Activated CD4-positive, alpha-beta T cell treated with anti-CD3 and anti-CD28 coated beads for 36 hours (primary cell): ENCODE measurements at places on chromosomes 1 and 21. TPM values are rescaled to one million over a fixed set of nuclear protein-coding genes. Genes with fewer than 3 reads are reported as not detected.

DNA sequence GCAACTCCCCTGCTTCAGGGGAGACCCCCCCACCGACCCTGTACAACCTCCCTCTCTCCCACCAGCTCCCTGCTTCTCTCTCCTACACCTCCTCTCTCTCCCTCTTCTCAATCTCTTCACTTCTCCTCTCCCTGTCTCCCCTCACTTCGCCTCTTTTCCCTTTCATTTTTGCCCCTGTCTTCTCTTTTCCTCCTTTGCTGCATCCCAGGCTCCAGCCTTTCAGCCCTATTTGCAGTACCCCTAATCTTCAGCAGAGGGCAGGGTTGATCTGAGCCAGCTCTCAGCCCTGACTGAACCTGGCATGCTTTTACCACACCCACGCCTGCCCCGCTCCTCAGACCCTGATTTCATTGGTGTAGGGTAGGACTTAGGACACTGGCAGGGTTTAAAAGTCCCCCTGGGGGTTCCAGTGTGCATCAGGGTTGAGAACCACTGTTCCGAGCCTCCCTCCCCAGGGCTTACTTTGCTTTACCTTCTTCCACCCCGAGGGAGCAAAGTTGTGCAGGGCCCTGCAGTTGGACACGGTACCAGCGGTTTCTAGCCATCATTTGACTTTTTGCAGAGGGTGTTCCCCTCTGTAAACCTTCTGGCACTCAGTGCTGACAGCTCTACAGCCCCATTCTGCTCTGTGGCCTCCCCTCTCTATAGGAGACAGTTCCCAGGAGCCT lies 67.3 kb upstream of the CNTN2 start:
- peak; percentile 74 for DNase-seq
- H3K27me3 ChIP-seq = peaks cover 2% of the 10 kb centered on the region
- no peak overlapping the region for H3K4me3 ChIP-seq
- no peaks in the 10 kb centered on the region for H3K36me3 ChIP-seq

DNA sequence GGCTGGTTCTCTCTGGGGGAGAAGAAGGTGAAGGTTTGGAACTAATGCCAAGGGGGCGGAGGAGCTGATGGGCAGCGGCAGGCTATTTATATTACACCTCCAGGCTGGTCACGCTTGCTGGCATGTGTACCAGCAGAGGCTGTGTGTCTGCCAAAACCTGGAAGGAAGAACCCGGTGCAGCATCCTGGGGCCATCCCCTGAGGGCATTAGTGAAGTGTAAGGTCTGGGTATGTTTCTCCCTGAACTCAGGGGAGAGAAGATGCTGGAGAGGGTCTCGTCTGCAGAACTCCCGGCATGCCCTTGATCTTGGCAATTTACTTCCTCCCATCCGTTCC lies 5.3 kb downstream of the DISP3 start:
- no peak overlapping the region for H3K27ac ChIP-seq
- peaks cover 32% of the 10 kb centered on the region for H3K27me3 ChIP-seq
- H3K36me3 ChIP-seq = no peaks in the 10 kb centered on the region
- H3K4me3 ChIP-seq = no peak overlapping the region

DNA sequence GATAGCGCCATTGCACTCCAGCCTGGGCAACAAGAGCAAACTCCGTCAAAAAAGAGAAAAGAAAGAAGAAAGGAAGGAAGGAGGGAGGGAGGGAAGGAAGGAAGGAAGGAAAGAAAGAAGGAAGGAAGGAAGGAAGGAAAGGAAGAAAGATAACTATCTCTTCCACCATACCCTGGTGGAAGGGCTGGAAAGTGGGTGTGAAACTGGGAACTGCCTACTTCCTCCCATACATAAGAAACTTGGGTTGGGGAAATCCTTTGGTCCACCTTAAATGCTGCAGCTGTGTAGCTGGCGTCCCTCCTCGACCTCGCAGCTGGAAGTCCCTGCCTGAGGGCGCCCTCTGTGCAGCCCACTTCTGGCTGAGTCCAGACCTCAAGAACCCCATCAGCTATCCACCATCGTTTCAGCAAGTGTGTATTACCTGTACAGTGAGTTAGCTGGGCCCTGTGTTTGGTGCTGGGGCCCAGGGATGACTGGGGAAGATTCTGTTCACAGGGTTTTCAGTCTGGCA lies 4.6 kb upstream of the FAM167B start:
- H3K27ac ChIP-seq = no peak overlapping the region
- peaks cover 30% of the 10 kb centered on the region for H3K4me1 ChIP-seq
- H3K27me3 ChIP-seq = no peaks in the 10 kb centered on the region
- H3K4me3 ChIP-seq = no peak overlapping the region

DNA sequence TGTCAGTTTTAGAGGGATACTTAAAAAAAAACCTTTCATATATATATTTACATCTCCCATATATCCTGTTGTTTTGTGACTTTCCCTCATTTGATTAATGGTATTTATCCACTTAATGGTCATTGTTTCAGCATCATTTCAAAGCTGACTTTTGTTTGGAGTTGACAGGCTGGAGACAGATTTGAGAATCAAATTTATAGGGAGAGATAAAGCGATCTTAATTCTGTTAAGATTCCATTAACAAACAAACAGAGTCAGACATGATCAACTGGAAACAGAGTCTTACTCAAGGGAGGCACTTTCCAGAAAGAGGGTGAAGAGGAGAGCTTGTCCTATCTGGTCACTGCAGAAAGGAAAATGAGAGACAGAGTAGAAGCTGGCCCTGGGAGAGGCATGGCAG lies 283.4 kb downstream of the TTLL7 start:
- H3K36me3 ChIP-seq = no peaks in the 10 kb centered on the region
- no peak overlapping the region for H3K27ac ChIP-seq
- no peaks in the 10 kb centered on the region for H3K27me3 ChIP-seq
- H3K4me1 ChIP-seq = no peaks in the 10 kb centered on the region

VANGL2 gene
- total RNA-seq = 0.12 TPM

AMPD1 gene
- total RNA-seq = not detected

NBPF15 gene
- total RNA-seq = 37.7 TPM

DNA sequence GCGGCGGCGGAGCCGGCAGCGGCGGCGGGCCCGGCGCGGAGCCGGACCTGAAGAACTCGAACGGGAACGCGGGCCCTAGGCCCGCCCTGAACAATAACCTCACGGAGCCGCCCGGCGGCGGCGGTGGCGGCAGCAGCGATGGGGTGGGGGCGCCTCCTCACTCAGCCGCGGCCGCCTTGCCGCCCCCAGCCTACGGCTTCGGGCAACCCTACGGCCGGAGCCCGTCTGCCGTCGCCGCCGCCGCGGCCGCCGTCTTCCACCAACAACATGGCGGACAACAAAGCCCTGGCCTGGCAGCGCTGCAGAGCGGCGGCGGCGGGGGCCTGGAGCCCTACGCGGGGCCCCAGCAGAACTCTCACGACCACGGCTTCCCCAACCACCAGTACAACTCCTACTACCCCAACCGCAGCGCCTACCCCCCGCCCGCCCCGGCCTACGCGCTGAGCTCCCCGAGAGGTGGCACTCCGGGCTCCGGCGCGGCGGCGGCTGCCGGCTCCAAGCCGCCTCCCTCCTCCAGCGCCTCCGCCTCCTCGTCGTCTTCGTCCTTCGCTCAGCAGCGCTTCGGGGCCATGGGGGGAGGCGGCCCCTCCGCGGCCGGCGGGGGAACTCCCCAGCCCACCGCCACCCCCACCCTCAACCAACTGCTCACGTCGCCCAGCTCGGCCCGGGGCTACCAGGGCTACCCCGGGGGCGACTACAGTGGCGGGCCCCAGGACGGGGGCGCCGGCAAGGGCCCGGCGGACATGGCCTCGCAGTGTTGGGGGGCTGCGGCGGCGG lies 1.0 kb downstream of the ARID1A start:
- H3K27ac ChIP-seq = peak overlapping the region; percentile 44
- H3K27me3 ChIP-seq = no peaks in the 10 kb centered on the region
- peak; percentile 82 for DNase-seq
- peaks cover 27% of the 10 kb centered on the region for H3K4me1 ChIP-seq
- no peaks in the 10 kb centered on the region for H3K36me3 ChIP-seq
- peak overlapping the region; percentile 66 for H3K4me3 ChIP-seq

DNA sequence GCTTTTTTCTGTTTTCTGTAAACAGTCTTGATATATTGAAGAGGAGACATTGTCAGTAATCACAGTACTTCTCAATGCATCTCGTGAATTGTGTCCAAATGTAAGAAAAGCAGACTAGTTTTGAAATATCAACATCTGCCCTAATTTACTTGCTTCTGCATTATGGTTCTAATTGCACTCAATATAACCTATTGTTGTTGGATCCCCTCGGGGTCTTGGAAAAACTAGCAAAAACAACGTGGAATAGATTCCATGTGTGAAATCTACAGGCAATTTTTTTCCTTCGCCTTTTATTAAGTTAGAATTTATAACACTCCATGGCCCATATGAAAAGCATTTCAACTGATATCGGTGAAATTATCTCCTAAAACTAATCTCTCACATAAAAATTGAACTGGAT lies 236.5 kb downstream of the TTLL7 start:
- H3K4me1 ChIP-seq = no peaks in the 10 kb centered on the region
- H3K27me3 ChIP-seq = peaks cover 2% of the 10 kb centered on the region
- DNase-seq = no peak
- no peaks in the 10 kb centered on the region for H3K36me3 ChIP-seq
- no peak overlapping the region for H3K27ac ChIP-seq
- no peak overlapping the region for H3K4me3 ChIP-seq

- no peaks in the 10 kb centered on the region for H3K27me3 ChIP-seq
- no peak overlapping the region for H3K4me3 ChIP-seq
- DNase-seq = no peak
- peaks cover 56% of the 10 kb centered on the region for H3K4me1 ChIP-seq
- H3K36me3 ChIP-seq = peaks cover 21% of the 10 kb centered on the region
- H3K27ac ChIP-seq = peak overlapping the region; percentile 4
These were observed 17.4 kb downstream of the TNFRSF1B start for GRCh38 chr1:12184008-12184681.

DNA sequence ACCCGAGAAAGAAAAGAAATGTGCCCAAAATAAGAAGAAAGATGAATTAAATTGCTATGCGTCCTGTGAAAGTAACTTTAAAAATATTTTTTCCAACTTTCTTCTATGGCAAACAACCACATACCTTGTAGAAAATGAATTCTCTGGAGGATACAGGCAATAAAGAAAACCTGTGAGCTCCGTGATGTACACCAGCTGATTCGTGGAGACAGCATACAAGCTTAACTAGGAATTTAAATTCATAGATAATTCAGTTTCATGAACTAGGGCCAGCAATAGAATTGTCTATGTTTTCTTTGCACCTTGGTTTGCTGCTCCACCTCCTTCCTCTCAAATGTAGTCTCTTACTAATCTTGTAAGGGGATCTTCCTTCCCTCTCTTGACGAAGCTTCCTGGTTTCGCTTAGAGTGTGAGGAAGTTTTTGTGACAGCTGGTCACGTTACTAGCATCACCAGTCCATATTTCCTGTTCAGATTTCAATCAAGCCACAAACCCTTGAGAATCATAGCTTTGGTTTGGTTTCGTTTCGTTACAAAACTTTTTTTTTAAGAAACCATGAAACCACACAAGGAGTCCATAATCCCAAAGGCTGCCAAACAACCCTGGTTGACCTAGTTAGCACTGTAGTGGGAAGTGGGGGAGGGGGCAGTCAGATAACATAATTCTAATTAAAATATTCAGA lies 35.8 kb downstream of the GREM2 start:
- peak; percentile 8 for DNase-seq
- H3K27me3 ChIP-seq = peaks cover 2% of the 10 kb centered on the region
- H3K27ac ChIP-seq = no peak overlapping the region
- H3K4me1 ChIP-seq = peaks cover 10% of the 10 kb centered on the region
- H3K36me3 ChIP-seq = no peaks in the 10 kb centered on the region

GRCh38 chr1:213389061-213389581 lies 338.1 kb downstream of the RPS6KC1 start:
- no peaks in the 10 kb centered on the region for H3K4me1 ChIP-seq
- H3K4me3 ChIP-seq = no peak overlapping the region
- H3K36me3 ChIP-seq = no peaks in the 10 kb centered on the region
- no peak overlapping the region for H3K27ac ChIP-seq

DNA sequence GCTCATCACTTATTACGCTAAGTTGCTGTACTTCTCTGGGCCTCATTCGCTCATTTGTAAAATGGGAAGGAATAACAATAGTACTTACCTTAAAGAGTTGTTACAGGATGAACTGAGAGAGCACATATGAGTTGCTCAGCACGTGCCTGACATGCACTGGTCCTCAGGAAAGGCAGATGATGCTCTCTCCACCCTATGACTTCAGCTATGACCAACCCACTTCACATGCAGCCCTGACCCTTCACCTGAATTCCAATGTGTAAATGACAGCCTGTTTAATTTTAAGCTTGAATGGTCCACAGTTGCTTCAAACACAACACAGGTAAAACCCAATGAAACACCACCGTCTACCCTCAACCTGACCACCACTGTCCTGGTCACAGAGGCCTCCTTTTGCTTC lies 32.9 kb downstream of the GADD45A start:
- no peak for DNase-seq
- no peak overlapping the region for H3K27ac ChIP-seq
- H3K4me1 ChIP-seq = no peaks in the 10 kb centered on the region
- no peak overlapping the region for H3K4me3 ChIP-seq
- no peaks in the 10 kb centered on the region for H3K36me3 ChIP-seq
- H3K27me3 ChIP-seq = no peaks in the 10 kb centered on the region

DNA sequence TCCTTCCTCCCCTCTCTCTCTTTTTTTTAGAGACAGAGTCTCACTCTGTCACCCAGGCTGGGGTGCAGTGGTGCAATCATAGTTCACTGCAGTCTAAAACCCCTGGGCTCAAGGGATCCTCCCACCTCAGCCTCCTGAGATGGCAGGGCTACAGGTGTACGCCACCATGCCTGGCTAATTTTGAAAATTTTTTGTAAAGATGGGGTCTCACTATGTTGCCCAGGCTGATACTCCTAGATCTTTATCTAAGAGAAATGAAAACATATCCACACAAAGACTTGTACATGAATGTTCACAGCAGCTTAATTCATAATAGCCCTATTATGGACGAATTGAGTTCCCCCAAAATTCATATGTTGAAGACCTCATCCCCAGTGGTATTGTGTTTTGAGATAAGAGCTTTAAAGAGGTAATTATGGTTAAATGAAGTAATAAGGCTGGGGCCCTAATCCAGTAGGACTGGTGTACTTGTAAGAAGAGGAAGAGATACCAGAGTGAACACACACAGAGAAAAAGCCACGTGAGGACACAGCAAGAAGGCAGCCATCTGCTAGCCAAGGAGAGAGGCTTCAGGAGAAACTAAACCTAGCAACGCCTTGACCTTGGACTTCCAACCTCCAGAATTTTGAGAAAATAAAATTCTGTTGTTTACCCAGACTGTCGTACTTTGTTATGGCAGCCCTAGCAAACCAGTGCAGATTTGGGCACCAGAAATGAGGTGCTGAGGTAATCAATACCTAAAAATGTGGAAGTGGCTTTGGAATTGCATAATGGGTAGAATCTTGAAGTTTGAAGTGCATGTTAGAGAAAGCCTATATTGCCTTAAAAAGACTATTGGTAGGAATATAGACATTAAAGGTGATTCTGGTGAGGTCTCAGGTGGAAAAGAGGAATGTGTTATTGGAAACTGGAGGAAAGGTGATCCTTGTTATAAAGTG lies 13.2 kb downstream of the IFNLR1 start:
- no peak overlapping the region for H3K27ac ChIP-seq
- DNase-seq = no peak
- no peak overlapping the region for H3K4me3 ChIP-seq
- H3K4me1 ChIP-seq = no peaks in the 10 kb centered on the region
